CD8-positive, alpha-beta memory T cell (primary cell): ENCODE measurements at places on chromosomes 11 and 22.

- no peak for DNase-seq
Observed at GRCh38 chr11:21353425-21353824, 684.0 kb downstream of the NELL1 start.

DNA sequence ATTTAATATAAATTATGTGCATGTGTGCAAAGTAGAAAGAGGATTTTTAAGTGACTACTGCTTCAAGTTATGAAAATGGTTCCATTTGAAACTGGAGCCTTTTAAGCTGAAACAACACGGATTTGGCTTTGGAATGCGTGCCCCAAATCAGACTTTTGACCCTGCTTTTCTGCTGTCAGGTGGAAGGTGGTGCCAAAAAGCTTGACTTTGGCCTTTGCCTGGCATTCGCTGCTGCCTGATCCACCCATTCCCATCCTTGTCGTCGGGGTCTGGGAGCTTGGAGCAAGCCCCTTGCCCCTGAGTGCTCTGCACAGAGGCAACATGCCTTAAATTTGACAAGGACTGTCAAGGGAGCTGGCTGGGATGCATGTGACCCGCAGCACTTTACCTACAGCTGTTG lies 335.3 kb upstream of the SYN3 start:
- no peak for DNase-seq

GRCh38 chr11:115316696-115317095 lies 187.5 kb downstream of the CADM1 start:
- no peak for DNase-seq

DNA sequence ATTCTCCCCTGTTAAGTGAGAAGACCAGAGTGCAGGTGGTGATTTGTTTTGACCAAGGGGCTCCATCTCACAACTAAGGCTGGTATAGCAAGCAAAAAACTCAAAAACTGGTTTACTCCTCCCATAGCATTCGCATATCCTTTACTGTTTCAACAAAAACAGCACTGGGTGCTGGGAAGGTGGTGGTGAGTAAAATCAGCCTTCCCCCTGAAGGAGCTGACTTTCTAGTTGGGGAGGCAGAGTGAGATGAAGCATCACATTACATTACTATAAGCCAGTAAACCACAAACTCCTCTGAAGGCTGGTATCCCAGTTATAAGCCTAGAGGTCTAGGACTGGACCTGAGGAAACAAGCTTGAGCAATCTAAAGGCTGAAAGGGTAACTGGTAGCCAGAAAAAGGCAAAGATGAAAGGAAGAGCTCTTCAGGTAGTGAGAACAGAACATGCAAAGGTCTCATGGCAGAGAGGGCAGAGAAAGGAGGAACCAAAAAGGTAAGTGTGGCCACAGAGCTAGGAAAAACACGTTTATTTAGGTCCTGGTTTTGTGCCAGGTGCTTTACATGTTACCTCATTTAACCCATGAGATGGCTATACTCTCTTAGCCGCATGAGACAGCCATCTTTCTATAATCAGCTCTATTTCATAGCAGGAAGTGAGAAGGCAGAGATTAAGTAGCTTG lies 22.3 kb downstream of the TMEM123 start:
- DNase-seq: no peak

DNA sequence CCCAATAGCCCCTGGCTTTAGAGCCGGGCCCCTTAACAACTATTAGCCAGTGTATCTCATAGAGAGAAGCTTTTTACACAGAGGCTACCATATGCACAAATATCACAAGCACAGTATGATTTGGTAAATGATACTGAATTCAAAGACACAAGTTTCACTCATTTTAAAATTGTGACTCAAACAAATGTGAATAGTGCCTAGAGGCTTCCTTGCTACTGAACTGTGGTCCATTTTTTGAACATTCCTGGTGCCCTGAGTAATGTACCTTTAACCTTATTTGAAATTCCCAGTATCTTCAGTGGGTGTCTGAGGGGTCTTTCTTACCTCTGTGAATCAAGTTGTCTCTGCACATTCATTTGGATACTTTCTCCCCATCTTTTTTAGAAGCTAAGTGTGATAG lies 156.2 kb downstream of the MAML2 start:
- DNase-seq: no peak

GRCh38 chr11:42925916-42926315 lies 385.9 kb upstream of the API5 start:
- DNase-seq: no peak

- DNase-seq: no peak
Observed at GRCh38 chr11:24642648-24643047, 145.8 kb downstream of the LUZP2 start.

GRCh38 chr11:35262056-35262455 lies 123.1 kb downstream of the CD44 start:
- no peak for DNase-seq

DNA sequence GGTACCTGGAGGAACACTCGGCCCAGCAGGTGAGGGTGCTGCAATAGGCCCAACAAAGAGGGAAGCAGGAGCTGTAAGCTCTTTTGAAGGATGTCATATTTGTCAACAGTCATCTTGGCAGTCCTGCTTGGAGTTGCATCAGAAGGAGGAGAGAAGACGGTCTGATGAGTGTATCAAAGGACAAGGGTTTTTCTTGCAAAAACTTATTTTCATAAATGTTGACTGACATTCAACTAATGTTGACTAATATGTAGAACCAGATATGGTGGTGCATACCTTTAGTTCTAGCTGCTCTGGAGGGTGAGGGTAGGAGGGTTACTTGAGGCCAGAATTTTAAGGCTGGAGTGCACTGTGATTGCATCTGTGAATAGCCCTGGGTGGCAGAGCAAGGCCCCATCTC lies 72.3 kb downstream of the CABIN1 start:
- no peak for DNase-seq

GRCh38 chr11:79691445-79691844 lies 250.6 kb upstream of the TENM4 start:
- no peak for DNase-seq

DNA sequence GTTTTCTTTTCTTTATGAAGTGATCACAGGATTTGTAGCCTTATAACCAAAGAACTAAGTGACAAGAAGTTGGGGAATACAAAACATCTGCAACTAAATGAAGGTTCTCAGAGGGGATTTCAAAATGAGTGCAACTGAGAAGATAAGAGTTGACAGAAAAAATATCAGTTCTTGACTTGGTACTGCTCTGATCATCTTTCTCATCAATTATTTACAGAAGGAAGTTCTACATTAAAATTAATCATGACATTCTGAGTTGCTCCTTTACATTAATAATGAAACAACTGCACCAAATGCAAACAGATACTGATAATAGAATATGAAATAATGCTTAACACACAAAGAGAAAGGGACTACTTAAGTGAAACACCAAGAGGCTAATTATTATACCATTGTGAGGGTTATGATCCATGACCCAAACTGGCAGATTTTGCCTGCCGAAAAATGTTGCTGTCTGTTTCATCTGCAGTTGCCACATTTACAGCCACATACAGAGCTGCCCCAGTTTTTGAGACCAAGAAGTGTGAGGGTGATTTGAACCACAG lies 561.9 kb upstream of the ANO5 start:
- no peak for DNase-seq

DNA sequence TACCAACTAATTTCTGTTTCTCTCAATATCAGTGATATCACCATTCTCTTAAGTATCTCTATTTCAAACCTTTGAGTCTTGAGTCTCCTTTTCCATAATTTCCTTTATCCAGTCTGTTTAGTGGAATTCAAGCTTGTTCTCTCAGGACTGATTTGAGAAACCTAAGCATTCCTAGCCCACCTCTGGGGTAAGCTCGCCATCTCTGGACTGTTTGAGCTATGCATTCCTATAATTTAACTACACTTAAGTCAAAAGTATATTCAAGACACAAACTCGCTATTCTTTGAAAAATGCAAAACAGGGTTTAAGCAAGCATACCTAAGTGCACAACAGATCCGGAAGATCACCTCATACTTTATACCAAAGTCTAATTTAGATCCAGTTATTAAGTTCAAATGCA lies 2.1 kb upstream of the DLAT start:
- no peak for DNase-seq

- DNase-seq: peak; percentile 6
Observed at GRCh38 chr22:23071230-23072076, 1.1 kb downstream of the GNAZ start.

DNA sequence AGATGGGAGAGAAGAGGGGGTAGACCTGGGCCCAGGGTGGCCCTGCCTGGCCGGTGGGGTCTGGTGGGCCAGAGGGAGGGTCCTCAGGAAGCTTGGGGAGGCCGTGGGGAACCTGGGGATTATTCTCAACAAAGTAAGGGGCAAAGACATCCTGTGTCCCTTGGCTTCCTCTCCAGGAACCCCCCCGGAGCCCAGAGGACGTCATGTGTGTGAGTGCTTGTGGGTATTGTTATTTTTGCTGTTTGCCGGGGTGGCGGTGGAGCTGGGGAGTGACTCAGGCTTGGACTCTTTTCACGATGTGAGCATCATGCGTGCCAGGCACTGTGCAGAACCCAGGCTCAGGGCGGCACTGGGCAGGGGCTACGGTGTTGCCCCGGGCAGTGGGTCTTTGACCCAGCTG lies 982 bp upstream of the SHANK3 start:
- no peak for DNase-seq

- DNase-seq: no peak
Observed at GRCh38 chr22:39026509-39027150, 5.7 kb downstream of the APOBEC3D start.

GRCh38 chr11:37988031-37988430 lies 1390.0 kb upstream of the RAG2 start:
- no peak for DNase-seq

GRCh38 chr11:64334764-64335735 lies 5.0 kb upstream of the CCDC88B start:
- DNase-seq: no peak

- DNase-seq: no peak
Observed at GRCh38 chr11:27229511-27230191, 133.4 kb downstream of the CCDC34 start.

GRCh38 chr11:32333320-32333991 lies 101.9 kb downstream of the WT1 start:
- no peak for DNase-seq

- no peak for DNase-seq
Observed at GRCh38 chr22:29877620-29878019, 5.4 kb upstream of the MTMR3 start.

- DNase-seq: no peak
Observed at GRCh38 chr11:86784241-86784681, 16.1 kb upstream of the PRSS23 start.

GRCh38 chr11:122743097-122743741 lies 87.7 kb downstream of the UBASH3B start:
- no peak for DNase-seq

GRCh38 chr11:119975561-119976152 lies 162.3 kb downstream of the TRIM29 start:
- DNase-seq: no peak

DNA sequence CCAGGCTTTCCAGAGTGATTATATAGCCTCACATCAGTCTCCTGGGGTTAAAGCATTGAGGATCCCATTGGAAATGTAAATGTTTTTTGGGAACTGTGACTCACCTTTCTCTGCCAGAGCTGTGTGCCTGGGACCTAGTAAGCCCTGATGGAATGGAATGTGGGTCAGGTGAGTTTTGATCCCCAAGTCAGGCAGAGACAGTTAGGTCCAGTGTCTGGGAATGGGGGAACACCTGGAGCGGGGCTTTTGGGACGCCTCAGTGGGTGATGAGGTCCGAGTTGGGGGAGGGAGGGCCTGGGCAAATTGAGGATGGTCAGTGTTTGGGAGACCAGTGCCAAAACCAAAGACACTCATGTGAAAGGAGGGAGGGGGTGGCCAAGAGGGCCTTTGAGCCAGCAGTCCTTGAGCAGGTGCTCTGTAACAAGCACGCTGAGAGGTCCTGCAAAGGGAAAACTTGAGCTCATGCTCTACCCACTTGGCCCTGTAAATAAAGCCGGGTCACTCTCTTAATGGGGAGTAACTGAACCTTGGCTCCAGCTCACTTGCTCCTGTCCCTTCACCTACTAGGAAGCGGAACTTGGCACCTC lies 104.7 kb downstream of the NAV2 start:
- no peak for DNase-seq

GRCh38 chr11:46658259-46658658 lies 40.9 kb downstream of the ATG13 start:
- no peak for DNase-seq

- DNase-seq: no peak
Observed at GRCh38 chr11:69304686-69305085, 10.7 kb downstream of the MYEOV start.

- peak; percentile 72 for DNase-seq
Observed at GRCh38 chr11:66856496-66857233, at the start of gene LRFN4. Gene LRFN4, plus strand, starts transcription at chr11:66857064. Its CDS starts 681 bp downstream, at chr11:66857745.

- no peak for DNase-seq
Observed at GRCh38 chr22:26229910-26230309, 60.6 kb downstream of the SEZ6L start.

GRCh38 chr11:2450321-2451041 lies 5.7 kb downstream of the KCNQ1 start:
- DNase-seq: no peak

- no peak for DNase-seq
Observed at GRCh38 chr22:35991168-35991567, 37.5 kb downstream of the RBFOX2 start.

- DNase-seq: no peak
Observed at GRCh38 chr22:39498802-39499201, 3.3 kb upstream of the MIEF1 start.
